ENCODE measurements at places on chromosomes 6 and 20.

GRCh38 chr20:25277941-25278521 lies 30.1 kb downstream of the PYGB start:
- DNase-seq = no peak

DNA sequence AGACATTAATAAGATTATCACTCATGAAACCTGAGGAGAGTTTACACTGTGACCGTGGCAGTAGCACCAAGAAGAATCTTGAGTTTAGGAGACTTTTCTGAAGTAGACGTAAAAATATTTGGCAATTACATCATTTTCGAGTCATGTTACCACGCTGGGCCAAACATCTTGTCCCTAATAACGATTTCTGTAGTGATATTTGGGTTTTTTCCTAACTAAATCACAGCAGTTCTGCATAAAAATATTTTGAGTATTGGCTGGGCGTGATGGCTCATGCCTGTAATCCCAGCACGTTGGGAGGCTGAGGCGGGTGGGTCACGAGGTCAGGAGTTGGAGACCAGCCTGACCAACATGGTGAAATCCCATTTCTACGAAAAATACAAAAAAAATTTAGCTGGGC lies 262.4 kb downstream of the PHF3 start:
- no peak for DNase-seq

DNA sequence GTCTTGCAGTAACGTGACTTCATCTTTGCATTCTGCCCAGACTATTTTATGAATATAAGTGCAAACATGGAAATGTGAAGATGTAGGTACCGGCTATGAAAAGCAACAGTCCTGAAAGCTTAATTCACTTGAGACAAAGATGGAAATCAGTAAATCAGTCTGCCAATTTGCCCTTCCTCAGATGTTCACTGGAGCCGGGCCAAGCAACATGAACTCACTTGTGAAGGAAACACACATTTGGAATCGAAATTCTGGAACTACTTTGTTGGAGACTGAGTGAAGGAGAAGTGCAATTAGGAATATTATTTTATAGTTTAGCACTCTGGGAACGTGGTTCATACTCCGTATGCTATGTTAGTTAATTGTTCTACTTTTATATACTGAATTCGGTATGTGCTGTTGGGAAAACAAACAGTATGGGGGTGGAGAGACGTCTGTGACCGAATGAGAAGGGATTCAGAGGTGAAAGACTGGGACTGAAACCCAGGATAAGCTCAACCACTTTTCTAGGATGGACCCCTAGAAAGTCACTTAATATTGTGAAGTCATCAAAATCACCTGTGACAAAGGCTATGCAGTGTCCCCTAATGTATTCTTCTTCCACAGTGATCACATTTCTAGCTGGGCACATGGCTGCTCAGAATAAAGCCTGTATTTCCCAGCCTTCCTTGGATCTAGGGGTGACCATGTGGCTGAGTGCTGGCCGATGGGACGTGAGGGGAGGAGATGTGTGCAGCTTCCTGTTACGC lies 95.5 kb downstream of the PREX1 start:
- DNase-seq = no peak

- no peak for DNase-seq
Measured at GRCh38 chr6:72890671-72891070, 268.8 kb downstream of the KCNQ5 start.

- peak; percentile 15 for DNase-seq
Measured at GRCh38 chr6:113857556-113858479, 673 bp downstream of the MARCKS start.

DNA sequence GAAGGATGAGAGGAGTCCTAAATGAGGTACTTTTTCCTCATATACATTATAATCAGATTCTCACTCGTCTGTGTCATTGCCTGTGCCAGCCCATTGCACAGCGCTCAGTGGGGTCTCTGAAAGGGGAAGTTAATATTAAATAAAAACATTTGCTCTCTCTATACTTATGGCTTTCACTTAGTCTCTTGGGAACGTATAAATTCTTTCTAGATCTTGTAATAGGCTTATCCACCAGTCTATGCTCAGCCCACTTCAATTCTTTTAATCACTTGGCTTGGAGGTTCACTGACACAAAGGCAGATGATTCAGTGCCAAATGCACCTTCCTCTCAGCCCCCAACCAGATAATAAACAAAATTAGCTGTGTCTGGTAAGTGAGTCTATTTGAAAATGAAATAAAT lies 164.3 kb upstream of the OGFRL1 start:
- no peak for DNase-seq

DNA sequence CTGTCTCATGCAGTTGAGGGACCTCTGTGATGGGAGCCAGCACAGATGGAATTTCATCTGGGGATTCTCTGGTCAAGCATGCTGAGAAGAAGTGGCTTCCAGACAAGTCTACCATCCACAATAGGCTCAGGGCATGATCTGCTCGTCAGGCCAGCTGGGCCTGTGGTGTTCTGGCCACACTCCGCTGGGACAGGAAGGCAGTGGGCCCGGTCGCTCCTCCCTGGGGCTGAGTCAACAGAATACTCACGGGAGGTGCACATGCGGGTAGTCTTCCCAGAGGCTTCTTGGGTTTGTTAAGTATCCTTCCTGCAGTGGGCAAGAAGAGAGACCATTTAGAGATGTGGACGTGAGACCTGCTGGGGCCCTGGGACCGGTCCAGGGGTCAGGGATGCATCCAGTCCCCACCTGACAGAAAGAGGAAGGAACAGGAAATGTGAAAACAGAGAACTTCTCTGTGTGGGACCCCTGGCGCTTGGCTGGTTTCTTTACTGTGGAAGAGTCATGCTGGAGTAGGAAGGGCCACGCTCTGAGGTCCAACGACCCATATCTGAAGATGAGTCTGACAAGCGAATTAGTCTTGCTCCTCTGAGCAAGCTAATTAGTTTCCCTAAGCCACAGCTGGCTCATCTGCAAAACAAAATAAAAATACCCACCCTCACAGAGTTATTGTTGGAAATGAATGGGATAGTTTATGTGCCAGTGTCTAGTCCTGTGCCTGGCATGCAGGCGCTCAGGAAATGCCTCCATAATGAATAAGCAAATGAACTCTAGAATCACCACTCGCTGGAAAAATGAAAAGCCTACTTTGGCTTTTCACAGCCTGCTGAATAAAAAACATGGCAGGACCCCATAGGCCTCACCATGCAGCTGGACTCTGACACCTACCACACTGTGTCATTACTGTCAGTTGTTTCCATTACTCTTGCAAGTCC lies 67.3 kb downstream of the TRAM2 start:
- no peak for DNase-seq

GRCh38 chr6:44787254-44787834 lies 399.8 kb downstream of the CDC5L start:
- DNase-seq = no peak

DNA sequence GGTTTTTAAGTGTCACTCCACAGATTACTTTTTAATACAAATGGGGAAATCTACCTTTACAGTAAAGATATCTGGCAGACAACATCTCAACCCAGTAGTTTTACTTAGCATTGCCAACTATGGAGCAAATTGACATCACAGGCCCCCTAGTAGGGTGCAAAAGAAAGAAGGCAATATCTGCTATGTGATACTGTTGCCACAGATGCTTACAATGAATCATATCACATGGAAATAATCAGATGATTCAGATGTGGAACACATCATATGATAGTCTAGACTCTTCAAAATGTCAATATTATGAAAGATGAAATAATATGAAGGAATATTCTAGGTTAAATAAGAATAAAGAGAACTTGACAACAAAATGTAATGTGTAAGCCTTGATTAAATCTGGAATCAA lies 322.5 kb downstream of the BMP2 start:
- DNase-seq = no peak

DNA sequence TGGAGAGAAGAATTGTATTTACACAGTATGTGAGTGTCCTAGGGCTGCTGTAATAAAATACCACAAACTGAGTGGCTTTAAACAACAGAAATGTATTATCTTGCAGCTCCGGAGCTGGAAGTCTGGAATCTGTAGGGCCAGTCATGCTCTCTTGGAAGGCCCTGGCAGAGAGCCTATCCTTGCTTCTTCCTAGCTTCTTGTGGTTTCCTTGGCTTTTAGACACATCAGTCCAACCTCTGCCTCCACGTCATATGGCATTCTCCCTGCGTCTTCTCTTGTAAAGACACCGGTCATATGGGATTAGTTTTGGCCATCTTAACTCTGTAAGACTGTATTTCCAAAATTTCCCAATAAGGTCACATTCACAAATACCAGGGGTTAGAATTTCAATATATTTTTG lies 10.8 kb downstream of the FNDC1 start:
- DNase-seq = no peak

DNA sequence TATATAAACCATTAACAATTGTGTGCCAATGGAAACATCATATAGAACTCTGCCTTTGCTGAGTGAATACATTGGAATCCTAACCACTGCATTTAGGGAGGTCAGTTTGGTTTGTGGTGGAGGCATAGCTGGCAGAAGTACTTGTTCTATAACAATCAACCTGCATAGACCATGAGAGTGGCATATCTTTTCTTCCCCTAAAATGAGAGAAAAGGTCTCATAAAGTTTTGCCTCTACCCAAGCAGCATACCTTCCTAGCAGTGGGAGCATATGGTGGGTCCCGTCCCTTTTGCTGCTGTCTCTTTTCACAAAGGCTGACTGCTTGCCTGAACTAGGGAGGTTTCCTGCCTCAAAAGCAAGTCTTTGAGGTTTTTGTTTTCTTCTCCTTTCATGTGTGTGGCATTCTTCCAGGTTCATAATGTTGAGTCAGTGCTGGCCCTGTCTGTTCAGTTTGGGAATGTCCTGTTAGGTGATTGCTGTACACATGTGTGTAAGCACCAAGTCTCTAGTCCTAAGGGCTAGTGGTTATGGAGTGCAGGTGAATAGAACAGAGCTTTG lies 61.2 kb upstream of the SUPT3H start:
- no peak for DNase-seq

DNA sequence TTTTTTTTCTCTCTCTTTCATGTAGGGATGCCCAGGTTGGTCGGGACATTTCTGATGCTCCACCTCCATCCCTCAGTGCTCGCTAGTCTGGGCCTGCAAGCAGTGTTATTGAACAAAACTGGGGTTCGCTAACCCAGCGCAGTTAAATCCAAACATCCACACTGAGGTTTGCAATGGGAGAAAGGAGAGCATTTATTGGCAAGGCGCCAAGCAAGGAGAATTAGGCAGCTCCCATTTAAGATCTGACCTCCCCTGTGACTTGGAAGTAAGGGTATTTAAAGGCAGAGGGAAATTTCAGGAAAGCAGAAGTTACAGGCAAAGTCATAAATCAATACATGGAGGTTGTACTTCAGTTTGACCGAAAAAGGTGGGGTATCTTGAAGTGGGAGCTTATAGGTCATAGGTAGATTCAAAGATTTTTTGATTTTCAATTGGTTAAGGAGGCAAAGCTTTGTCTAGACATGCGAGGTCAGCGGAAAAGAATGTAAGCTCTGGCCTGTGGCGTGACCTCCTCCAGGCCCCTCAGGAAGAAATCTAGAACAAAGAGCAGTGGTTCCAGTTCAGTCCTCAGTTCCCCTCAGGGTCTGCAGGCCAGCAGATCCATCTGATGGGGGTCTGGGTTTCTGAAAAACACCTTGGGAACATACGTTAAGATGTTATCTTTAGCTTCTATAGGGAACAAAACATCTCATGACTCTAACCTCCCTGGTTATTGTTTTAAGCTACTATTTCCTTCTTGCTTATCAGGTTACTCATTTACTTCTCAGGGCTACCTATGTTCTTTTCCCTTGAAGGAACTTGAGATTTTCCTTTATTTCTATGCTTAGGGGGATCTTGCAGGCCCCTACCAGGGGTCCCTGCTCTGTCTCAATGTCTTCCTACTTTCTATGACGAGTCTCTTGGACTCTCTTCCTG lies 66.0 kb upstream of the KIF16B start:
- DNase-seq = no peak

- DNase-seq = peak; percentile 78
Measured at GRCh38 chr6:42782689-42783176, 881 bp downstream of the BICRAL start.

GRCh38 chr20:21357844-21358243 lies 39.5 kb downstream of the NKX2-4 start:
- DNase-seq = peak; percentile 41

DNA sequence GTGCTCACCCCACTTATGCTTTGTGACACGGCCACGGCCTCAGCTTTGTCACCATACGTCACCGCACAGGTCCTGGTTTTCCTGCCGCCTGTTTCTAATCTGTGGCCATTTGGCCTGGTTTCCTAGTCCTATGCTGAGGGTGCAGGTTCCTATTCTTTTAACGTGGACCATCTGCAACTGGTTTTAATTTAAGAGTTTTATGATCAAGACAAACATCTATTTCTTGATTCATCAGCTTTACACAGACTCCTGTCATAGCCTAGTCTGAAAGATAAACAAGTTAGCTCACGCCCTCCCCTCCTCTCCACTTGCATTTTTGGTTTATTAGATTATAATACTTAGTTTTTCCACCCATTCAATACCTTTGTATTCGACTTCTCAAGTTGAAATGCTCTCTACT lies 97.5 kb upstream of the RPS6KA2 start:
- no peak for DNase-seq

GRCh38 chr20:34624629-34625028 lies 52.3 kb downstream of the PIGU start:
- DNase-seq = no peak

DNA sequence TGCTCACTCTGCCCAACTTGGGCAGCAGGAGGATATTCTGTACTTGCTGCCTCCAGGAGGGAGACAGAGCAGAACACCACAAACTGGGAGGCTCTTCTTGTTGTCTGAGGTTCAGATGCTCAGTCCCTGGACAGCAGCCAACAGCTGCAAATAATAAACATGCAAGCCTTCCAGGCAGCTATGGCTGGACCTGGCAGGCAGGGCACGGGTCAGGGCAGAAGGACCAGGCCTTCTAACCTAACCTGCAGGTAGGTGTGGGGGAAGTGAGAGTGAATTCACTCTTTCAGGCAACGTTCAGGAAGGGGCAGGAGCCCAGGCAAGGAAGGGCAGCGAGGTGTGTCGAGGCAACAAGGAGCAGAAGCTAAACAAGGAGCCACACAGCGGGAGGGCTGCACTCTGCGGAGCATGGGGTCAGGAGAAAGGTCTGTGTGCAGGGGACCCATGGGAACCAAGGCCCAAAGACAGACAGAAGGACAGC lies 31.5 kb downstream of the NINL start:
- no peak for DNase-seq

GRCh38 chr20:9483131-9483530 lies 31.3 kb upstream of the LAMP5 start:
- no peak for DNase-seq

DNA sequence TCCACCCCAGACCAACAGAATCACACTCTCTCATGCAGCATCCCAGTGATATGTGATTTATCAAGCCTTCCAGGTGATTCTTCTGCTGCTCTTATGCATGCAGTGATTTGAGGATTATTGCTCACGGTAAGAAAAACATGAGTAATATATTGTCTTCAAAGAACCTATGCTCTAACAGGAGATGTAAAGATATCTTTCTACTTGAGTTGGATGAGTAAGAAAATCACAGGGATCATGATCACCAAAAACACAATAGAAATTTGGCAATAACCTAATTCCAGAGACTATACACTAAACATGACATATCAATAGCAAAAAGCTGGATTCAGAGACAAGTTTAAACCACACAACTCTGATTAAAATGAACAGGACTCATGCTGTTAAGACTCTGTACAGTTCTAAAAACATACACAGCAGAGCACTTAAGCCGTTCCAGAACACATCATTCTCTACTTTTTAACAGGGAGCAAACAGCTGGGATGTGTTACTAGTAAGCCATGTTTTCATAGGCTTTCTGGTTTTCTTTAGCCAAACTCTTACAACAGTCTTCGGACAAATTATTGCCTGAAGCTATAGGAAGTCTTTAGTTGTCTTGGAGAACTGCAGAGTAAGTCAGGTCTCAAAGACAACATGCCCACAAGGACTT lies 568.6 kb downstream of the HAO1 start:
- DNase-seq = no peak

Measured in suppressor macrophage (primary cell).